ENCODE measurements at places on chromosomes 2 and 18.

DNA sequence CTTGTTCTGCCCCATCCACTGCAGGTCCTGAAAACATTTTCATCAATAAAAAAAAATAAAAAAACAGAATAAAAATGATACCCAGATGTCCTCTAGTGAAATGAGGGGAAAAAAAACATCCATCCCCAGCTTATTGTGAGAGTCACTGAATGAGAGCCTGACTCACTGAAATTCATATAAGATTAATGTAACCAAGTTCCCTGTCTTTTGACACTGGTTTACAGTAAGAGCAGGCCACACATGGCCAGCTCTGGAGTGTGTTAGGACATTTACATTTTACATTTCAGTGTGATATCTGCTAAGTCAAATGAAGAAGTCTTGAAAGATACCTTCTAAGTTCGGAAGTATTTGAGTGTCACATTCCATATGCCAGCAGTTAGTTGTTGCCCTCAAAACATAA lies 21.1 kb upstream of the IL18R1 start:
- DNase-seq = no peak

DNA sequence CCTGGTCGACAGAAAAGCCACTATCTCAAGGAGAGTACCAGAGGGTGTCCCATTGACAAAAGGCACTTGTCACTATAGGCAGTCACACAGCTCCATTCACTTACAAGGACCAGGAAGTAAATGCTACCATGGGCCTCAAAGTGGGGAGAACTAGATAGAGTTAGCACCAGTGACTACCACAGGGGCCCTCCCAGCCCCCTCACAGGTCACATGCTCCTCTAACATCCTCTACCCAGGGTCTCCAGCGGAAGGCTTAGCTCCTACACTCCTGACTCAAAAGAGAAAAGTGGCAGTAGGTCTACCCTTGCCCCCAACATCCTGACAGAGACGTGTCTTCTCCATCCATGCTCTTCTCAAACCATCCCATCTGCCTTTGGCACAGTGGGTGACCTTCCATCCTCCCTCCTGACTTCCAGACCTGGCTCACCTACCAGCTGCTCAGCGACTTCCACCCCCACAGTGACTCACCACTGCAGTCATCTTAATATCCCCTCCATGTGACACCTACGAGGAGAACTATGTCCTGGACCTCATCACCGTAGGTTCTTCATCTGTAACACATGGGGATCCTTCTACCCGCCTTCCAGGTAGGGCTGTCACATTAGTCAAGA lies 5.6 kb upstream of the DNMT3A start:
- DNase-seq = no peak

DNA sequence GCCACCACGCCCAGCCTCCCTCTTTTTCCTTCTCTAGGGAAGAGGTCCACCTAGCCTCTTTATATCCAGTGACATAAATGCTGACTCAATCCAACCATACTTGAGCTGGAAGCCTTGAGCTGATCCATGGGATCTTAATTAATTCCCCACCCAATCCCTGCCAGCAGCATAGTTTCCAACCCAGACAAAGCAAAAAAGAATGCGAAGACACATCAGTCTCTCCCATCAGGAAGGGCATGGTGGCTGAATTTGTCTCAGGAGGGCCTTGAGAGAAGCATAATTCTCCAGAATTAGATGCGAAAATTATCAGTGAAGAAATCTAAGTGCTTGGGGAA lies 22.5 kb downstream of the CASP10 start:
- no peak for DNase-seq

DNA sequence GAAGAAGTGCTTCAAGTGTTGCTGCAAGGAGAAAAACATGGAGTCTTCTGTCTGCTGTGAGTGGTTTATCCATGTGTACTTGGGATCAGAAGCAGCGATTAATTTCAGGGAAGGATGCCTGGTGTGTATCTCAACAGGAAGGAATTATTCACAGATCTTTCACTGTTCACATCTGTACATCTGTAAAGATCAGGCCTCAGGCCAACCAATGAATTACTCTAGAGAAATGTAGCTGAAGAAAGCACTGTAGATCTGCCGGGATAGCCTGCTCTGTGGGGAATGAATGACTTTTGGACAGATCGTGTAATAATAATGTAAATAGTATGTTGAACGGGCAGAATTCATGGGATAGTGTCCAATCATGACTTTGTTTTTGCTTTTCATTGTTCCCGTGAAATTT lies 54.0 kb upstream of the SPP2 start:
- no peak for DNase-seq

GRCh38 chr18:66150650-66151049 lies 399.8 kb downstream of the CDH7 start:
- DNase-seq = no peak

GRCh38 chr2:13005761-13006335 lies 289.1 kb downstream of the TRIB2 start:
- DNase-seq = no peak

- DNase-seq = no peak
Observed at GRCh38 chr2:60555066-60555782, 1.8 kb upstream of the BCL11A start.
